H4 (cell line): ENCODE measurements at places on chromosomes 3 and 15. TPM values are rescaled to one million over a fixed set of nuclear protein-coding genes. Genes with fewer than 3 reads are reported as not detected.
A peak's percentile ranks its signal among the peaks of the same experiment; 100 is the strongest.

DNA sequence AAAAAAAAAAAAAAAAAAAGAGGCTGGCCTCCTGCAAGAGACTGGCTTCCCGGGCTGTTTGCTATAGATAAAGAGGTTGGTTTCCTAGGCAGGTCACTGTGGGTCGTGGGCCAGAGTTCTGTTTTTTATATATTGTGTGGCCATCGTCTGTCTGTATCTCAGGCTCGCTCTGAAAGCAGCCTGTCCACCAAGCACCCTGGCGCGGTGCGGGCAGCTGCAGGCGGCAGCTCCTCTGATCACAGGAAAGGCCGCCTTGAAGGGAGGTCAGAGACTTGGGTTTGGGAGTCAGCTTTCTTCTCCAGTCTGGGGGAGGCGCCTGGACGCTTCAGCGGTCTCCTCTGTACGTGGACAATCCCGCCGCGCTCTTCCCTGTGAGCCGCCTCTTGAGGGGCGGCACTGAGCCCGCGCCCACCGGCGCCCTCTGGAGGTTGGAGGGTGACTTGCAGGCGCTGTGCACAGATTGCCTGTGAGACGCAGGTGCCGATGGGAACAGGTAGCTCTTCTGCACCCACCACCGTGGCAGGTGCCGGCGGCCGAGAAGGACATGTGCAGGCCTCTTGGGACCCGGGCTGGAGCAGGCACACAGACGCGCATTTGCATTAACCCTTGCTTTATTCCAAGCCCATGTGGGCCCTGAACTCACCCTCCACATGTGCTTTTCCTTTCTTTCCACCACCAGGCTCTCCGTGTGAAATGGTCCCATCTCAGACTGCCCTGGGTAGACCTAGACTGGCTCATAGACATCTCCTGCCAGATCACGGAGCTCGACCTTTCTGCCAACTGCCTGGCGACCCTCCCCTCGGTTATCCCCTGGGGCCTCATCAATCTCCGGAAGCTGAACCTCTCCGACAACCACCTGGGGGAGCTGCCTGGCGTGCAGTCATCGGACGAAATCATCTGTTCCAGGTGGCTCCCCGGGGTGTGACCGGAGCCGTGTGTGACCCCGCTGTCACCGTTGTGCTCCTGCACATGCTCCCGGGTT, 89.3 kb downstream of the LRRK1 start:
- peak; percentile 25 for DNase-seq

GRCh38 chr3:197281849-197282248, 16.6 kb downstream of the DLG1 start:
- DNase-seq, result no peak

GRCh38 chr3:63661242-63661641, 8.8 kb downstream of the SNTN start:
- DNase-seq, result no peak

DNA sequence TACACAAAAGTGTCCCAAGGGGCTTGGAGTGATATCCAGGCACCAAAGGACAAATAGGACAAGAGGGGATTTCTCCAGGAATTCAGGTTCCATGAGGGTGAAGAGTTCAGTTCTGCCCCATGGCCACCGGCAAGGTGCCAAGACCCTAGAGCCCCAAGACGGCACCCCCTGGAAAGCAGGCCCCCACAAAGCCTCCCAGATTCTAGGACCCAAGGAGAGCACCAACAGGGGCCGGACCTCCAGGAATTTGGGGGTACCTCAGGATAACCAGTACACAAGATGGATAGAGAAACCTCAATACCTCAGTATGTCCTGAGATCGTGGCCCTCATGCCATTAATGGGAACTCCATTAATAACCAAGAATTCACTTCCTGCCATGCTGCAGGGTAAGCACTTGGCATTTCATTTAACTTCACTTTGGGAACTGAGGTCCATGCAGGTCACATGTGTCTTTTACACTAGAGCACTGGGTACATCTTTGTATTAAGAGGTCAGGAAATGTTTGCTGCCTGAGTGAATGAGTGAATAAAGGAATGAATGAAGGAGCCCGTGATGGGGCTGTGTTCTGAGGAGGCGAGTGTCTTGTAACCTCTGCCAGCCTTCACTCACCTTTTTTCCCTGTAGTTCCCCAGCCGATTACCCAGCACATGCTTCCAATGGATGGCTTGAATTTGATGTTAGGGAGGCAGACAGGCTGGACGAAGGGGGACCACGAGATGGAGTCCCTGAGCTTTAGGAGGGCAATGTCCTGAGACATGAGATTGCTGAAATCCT, 15.5 kb upstream of the PRSS50 start:
- no peak for DNase-seq

- no peak for DNase-seq
Measured at GRCh38 chr15:55741833-55742497, 987 bp downstream of the PRTG start.

DNA sequence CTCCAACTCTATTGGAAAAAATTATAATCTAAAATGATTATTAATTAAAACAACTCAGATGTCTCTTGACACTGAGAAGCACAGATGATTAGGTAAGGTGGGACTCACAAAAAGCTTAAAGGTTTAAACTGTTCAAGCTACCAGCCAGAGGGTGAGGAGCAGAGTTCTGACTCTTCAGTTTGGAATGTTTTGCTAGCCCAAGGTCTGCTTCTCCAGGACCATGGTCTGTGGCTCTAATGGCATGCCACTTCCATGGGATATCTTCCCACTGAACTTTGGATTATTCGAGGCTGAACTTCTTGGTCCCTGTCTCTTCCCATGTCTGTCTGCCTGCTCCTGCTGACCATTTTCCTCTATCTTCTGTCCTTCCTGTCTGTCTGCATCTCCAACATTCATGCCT, 49.2 kb downstream of the CACNA2D3 start:
- DNase-seq, result no peak

DNA sequence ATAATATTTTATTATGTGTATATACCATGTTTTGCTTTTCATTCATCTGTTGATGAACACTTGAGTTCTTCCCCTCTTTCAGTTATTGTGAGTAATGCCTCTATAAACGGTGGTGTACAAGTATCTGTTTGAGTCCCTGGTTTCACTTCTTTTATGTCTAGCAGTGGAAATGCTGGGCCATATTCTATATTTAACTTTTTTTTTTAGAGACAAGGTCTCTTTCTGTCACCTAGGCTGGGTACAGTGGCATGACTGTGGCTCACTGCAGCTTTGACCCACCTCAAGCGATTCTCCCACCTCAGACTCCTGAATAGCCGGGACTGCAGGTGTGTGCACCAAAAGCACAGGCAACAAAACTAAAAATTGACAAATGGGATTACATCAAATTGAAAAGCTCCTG, 19.9 kb downstream of the GOLM2 start:
- DNase-seq, result no peak

GRCh38 chr15:100863075-100863795, 16.4 kb upstream of the ALDH1A3 start:
- DNase-seq, result no peak

GRCh38 chr3:13772885-13773745, 106.8 kb downstream of the WNT7A start:
- no peak for DNase-seq

- no peak for DNase-seq
Measured at GRCh38 chr3:72745146-72745999, 102.9 kb downstream of the SHQ1 start.

- DNase-seq, result no peak
Measured at GRCh38 chr3:60336061-60336460, 915.2 kb downstream of the FHIT start.

GRCh38 chr3:152258448-152259393, 10.0 kb upstream of the MBNL1 start:
- peak; percentile 95 for DNase-seq

- DNase-seq, result no peak
Measured at GRCh38 chr15:29024662-29025061, 138.9 kb downstream of the APBA2 start.

DNA sequence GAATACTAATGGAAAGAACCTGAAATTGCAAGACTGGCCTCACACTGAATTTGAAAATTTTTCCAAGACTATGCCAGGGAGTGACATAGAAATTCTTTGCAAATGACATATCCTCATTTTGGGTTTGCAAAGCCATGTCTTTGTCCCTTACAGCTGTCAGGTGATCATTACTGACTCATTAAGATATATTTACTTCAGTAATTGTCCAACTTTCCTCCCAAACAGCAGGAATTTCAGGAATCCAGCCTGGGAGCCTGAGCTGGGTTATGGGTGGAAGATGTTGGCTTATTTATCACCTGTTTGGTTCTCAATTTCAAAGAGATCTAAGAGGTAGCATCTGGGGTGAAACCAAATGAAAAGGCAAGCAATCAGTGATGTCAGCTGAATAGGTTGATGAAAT, 111.6 kb upstream of the ACP3 start:
- DNase-seq, result no peak

DNA sequence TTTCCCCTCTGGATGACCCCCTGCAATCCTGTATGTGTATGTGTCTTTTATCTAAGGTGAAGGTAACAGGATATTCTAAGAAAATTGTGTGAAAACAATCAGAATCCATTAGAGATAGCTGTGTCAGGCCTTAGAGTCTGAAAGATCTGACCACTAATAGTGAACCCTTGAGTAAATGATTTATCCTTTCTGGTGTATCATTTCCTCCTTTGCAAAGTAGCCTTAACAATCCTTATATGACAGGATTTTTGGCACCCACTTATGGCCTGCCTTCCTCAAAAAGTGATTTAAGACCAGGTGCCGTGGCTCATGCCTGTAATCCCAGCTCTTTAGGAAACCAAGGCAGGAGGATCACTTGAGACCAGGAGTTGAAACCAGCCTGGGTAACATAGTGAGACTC, 110.2 kb downstream of the RBPMS2 start:
- no peak for DNase-seq

GRCh38 chr15:52735231-52736089, 54.7 kb downstream of the ONECUT1 start:
- peak; percentile 70 for DNase-seq

DNA sequence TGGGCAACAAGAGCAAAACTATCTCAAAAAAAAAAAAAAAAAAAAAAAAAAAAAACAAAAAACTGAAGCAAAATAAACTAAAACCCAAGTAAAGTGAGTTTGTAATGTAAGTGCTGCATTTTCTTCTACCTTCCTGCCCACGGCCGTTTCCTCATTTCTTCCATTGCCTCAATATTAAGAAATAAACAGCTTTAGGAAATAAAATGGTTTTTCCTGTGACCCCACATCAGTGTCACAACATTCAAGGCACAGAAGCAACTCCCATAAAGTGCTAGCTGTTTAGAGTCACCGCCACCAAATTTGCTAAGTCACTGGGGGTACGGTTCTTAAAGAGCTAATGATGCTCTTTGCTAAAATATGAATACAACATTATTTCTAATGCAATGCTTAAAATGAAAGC, 3.3 kb downstream of the PKM start:
- DNase-seq, result no peak

SQOR gene
- 7.5 and 16.1 TPM in 2 replicates for total RNA-seq

ATP2B2 gene
- total RNA-seq, result 0.12 TPM in 2 replicates

IMPG2 gene
- total RNA-seq, result 0.06 and 0.08 TPM in 2 replicates

HESX1 gene
- total RNA-seq, result 0.37 TPM in 1 of 2 replicates, not detected in the other

STRC gene
- total RNA-seq, result 0.08 TPM in 1 of 2 replicates, not detected in the other

SI gene
- total RNA-seq, result 0.04 TPM in 1 of 2 replicates, not detected in the other

LMAN1L gene
- total RNA-seq, result 0.10 TPM in 1 of 2 replicates, not detected in the other

PRTG gene
- total RNA-seq, result 1.3 and 2.1 TPM in 2 replicates

NR2E3 gene
- not detected in 2 replicates for total RNA-seq
